Stimulated activated CD4-positive, alpha-beta T cell treated with anti-CD3 and anti-CD28 coated beads, Interleukin-2, amount 100 ng/mL, for 24 hours (primary cell): ENCODE measurements at places on chromosomes 3 and 15.

DNA sequence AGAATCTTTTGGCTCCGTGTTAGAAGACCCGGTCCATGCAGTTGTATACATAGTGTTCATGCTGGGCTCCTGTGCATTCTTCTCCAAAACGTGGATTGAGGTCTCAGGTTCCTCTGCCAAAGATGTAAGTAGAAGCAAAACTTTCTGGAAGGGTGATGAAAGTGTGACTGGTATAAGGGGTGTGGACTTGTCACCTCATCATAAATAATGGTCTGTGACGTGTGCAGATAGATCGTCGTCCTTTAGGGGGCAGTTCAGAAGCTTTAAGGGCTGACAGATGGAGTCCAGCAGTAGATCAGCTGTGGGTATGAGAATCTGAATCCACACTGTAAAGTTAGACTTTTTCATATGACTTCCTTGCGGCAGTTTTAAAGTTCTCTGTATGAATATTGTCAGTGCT is 15.3 kb downstream of the SEC61A1 start:
- no peak for DNase-seq

GRCh38 chr3:13976469-13976868 is 96.6 kb upstream of the WNT7A start:
- no peak for DNase-seq

DNA sequence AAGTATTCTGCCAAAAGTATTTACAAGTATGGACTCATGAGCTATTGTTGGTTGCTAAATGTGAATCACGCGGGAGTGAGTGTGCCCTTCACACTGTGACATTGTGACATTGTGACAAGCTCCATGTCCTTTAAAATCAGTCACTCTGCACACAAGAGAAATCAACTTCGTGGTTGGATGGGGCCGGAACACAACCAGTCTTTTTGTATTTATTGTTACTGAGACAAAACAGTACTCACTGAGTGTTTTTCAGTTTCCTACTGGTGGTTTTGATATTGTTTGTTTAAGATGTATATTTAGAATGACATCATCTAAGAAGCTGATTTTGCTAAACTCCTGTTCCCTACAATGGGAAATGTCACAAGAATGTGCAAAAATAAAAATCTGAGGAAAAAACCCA is 30.3 kb downstream of the SYNM start:
- DNase-seq: no peak

GRCh38 chr15:25541228-25541627 is 102.4 kb upstream of the UBE3A start:
- DNase-seq: no peak

DNA sequence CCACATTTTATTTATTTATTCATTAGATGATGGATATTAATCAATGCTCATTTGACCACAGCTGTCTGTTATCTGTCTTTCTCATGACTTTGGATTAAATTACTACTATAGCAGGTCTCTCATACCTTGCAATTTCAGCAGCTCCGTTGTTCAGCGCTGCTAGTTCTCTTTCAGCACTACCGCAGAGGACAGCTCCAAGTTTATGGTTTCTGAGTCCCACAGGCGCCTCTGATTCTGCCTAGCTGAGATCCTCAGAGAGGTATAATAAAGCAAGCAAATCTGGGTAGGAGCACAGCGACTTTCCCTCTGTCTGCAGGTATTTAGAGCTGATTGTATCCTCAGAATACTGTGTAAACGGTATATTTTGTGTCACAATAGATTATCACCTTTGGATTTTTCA is 204.9 kb downstream of the CNTN4 start:
- no peak for DNase-seq

DNA sequence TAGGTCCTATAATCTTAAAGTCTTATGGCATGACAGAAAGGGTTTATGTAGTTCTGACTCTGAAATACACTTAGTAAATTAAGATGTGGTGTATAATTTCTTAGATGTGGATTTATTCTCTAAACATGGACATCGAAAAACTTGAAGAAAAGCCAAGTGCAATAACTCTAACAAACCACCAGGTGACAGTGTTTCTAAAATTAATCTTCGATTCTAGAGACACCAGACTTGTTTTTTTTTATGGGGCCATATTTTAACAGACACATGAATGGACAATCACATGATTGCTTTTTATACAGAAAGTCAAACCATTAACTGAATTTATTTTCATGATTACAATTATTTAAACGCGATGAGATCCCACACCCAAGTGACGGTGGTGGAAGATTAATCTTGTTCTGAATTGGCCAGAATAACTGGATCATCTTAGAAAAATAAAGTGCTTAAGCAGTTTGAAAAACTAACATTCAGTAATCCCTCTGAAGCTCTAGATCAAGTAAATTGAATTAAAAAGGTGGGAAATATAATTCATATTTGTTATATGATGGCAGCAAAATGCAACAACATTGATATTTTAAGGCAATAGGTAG is 305.1 kb downstream of the LSAMP start:
- DNase-seq: no peak

- DNase-seq: no peak
Measured at GRCh38 chr3:138686771-138687221, 78.2 kb downstream of the FAIM start.

DNA sequence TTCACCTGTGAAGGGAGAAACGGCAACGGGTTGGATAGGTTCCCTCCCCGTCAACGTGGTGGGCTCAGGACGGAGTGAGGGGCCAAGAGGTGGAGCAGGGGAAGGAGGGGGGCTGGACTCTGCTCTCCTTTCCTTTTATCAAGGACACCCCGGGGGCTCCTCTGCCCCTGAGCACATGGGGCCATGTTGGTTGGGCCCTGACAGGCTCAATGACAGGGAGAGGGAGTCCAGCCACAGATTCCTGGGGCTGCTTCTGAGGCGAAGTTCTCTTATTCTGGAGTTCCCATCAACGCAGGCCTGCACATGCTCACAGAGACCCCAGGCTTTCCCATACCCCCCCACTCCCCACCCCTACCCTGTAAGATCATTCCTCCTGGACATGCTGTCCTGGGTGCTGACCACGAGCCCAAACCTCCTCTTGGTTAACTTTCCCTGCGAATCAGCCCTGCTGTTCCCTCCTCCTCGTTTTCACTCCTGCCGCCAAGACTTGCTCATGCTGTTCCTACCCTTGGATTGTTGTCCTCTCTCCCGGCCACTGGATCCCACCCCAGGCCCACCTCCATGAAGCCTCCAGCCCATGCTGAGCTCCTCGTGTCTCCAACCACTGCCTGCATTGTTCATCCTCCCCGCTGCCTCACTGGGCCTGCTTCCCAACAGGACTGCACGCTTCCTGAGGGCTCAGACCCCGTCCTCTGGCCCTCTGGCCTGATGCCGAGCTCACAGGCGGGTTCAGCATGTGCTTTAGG is 61.2 kb downstream of the SENP2 start:
- DNase-seq: no peak

GRCh38 chr3:174938102-174938501 is 79.0 kb downstream of the NAALADL2 start:
- DNase-seq: no peak

DNA sequence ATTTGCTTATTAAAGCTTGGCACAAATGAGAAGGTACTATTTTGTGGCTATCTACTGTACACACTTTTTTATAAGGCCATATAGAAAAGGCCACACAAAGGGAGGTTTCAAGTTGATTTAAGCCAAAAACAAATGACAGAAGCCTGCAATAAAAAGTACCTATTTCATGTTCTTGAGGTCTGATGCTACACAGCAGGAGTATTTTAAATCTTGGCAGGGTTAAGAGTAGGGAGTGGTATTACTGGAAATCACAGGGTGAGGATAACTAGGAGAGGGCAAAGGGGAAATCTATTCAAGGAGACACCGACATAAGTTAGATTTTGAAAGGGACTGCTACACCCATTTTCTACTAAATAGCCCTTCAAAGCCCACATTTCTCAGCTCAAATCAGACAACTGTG is 146.2 kb downstream of the GREM1 start:
- DNase-seq: no peak

- DNase-seq: no peak
Measured at GRCh38 chr3:187728248-187728647, 17.0 kb downstream of the BCL6 start.

- DNase-seq: peak; percentile 45
Measured at GRCh38 chr3:53162672-53163443, 1.8 kb downstream of the PRKCD start.

- DNase-seq: no peak
Measured at GRCh38 chr3:23762214-23762613, 43.5 kb upstream of the UBE2E1 start.

- no peak for DNase-seq
Measured at GRCh38 chr15:63243776-63244175, 33.6 kb upstream of the APH1B start.

GRCh38 chr3:62151591-62151990 is 221.8 kb downstream of the FEZF2 start:
- no peak for DNase-seq

DNA sequence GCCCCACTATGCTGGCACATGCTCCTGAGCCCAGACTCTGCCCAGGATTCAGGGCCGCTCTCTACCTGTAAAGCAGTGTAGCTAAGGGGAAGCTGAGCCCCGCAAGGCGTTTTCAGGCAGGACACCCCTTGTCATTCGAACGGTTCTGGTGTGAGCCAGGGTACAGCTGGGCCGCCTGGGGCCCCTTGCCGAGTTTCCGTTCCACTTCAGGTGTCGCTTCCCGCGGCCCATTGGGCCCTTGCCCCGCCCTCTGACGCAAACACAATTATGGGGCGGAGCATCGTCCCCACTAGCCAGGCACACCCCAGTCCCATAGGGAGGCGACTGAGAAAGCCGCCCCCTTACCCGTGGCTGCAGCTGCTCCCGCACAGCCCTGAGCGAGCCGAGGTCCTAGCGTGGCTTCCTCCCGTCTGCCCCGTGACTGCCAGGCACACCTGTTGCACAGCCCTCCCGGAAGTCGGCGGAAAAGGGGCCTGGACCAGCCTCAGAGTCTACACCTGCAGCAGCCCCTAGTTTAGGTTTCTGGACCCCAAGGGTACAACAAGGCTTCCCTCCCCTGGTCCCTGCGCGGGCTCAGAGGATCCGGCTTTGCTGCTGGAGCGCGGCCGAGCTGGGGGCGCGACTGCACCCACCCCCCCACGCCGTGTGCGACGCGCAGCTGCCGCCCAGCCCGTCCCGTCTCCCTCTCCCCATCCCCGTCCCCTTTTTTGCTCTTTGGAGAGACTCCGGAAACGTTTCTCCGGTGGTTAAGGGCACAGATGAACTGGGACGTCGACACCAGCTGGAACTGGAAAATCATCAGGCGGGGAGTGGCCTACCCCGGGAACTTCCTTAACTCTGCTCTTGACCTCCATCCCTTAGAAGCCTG is at the start of gene PLSCR2:
Gene PLSCR2 (minus strand): TSS at position 412 of the 868 bp plus-strand sequence. CDS start 9,657 bp downstream, outside the sequence.
- peak; percentile 74 for DNase-seq

GRCh38 chr3:66572938-66573710 is 72.3 kb upstream of the LRIG1 start:
- peak; percentile 17 for DNase-seq

DNA sequence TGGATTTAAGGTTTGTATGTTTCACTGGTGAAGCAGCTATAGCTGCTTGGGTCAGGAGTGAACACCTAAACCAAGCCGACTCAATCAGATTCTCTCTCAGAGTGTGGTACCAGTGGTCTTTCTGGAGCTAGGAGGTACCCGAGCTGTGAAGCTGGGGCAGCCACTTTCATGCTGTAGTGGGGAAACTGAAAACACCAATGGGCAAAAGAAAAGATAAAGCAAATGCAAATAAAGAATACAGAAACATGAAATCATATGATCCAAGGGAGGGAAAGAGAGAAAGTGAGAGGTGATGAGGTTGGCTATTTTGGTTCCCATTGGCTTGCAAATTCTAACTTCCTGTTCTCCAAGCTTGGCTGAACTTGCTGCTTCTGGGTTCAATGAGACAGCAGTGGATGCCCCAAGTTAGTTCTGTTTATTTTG is 212.3 kb upstream of the CFAP20DC start:
- no peak for DNase-seq

- DNase-seq: no peak
Measured at GRCh38 chr3:146757759-146758158, 152.6 kb upstream of the PLSCR5 start.

GRCh38 chr15:86073281-86073680 is 6.4 kb upstream of the AGBL1 start:
- no peak for DNase-seq

DNA sequence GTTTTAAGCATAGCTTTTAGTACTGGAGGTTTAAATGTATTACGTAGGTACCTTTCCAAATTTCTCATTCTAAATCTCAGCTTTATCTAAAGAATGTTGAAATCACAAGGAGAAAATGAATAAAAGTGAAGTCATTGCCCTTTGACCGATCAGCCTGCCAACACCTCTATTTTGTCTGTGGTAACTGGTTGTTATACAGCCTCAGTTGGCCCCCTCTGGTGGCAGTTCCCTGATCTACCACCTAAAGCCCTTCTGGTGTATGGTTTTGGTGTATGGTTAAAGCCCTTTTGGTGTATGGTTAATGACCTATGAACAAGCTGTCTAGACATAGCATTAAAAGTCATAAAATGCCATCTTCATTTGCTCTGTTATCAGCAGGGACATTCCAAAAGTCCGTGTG is 378.2 kb upstream of the AZI2 start:
- DNase-seq: peak; percentile 10

DNA sequence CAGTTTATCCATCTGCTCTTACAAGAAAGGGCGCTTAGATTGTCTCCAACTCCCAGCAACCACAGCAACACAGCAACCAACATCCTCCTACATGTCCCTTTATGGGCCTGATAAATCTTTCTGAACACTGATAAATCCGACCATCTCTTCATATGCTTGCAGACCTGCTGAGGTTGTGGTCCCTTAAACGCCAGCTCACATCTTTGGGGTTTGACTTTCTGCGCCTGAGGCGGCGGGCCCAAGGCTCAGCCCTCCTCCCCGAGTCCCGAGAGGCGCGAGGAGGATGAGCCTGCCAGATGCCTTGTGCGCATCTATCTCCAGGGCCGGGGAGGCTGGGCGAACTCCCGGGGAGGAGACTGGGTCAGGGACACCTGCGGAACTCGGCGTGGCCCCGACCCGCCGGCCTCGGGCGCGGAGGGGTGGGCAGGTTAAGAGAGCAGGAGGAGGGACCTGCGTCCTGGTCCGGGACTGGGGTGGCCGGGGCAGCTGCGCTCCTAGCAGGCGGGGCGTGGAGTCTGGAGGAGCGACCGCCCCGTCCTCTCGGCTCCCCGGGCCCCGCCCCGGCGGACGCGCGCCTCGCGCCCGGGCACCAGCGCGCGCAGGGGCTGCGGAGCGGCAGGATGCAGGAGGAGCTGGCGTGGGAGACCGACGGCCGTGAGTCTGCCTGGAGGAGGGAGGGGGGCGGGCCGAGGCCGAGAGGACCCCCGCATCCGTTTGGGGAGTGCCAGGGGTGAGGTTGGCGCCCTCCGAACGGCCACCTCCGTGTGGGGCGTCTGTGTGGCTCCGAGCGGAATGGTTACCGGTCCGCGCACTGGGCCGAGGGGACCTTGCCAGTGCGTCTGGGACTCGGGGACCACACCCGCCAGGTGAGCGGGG is at the start of gene ANKDD1A:
Gene ANKDD1A (plus strand): TSS at position 592 of the 876 bp plus-strand sequence. CDS start 29 bp downstream, at position 621.
- DNase-seq: peak; percentile 43
